Epithelial cell of proximal tubule (primary cell): ENCODE measurements at places on chromosomes 12 and 14. TPM values are rescaled to one million over a fixed set of nuclear protein-coding genes. Genes with fewer than 3 reads are reported as not detected.

CCDC175 gene
- total RNA-seq: not detected in 2 replicates

TAS2R46 gene
- total RNA-seq: 0.17 TPM in 1 of 2 replicates, not detected in the other

NEUROD4 gene
- total RNA-seq: not detected in 2 replicates

TEX52 gene
- not detected in 2 replicates for total RNA-seq

KLRF1 gene
- not detected in 2 replicates for total RNA-seq

INHBE gene
- 0.29 TPM in 1 of 2 replicates, not detected in the other for total RNA-seq

ACOT6 gene
- total RNA-seq: 0.07 TPM in 1 of 2 replicates, not detected in the other

HOXC9 gene
- 9.9 and 11.0 TPM in 2 replicates for total RNA-seq

ANO2 gene
- 1.2 and 1.7 TPM in 2 replicates for total RNA-seq

WNT1 gene
- total RNA-seq: not detected in 2 replicates

MANSC1 gene
- total RNA-seq: 10.1 and 10.6 TPM in 2 replicates

C12orf76 gene
- total RNA-seq: 7.1 and 12.6 TPM in 2 replicates

PIANP gene
- total RNA-seq: 0.06 TPM in 1 of 2 replicates, not detected in the other

RASSF3 gene
- 14.9 and 15.4 TPM in 2 replicates for total RNA-seq
